ENCODE measurements at places on chromosomes 13 and 19.

DNA sequence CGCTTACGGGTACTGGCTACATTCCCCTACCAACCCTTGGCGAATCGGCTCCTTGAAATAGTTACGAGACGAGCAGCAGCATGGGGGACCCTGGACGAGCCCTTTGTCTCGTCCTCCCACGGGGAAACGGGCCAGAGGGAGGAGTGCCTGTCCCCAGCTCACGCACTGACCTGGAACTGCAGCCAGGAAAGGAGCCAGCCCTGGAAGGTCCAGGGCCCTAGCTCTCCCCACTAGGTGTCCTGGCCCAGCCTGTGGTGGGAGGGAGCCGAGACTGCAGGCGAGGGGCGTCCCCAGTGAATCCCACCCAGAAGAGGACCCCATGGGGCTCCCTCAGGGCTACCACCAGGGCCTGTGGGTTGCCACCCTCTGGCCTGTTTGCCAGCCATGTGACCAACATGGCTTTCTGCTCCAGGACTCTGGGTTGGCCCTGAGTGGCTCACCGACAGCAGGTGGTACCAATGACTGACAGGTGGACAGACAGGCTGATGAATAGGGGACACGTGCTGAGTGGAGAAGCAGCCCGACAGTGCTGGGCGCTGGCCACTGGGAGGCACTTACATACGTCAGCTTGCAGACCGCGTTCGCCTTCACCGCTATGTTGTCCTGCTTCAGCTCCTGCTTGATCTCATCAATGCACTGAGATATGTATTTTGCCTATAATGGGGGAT lies 13.2 kb downstream of the AP3D1 start:
- no peak for DNase-seq

DNA sequence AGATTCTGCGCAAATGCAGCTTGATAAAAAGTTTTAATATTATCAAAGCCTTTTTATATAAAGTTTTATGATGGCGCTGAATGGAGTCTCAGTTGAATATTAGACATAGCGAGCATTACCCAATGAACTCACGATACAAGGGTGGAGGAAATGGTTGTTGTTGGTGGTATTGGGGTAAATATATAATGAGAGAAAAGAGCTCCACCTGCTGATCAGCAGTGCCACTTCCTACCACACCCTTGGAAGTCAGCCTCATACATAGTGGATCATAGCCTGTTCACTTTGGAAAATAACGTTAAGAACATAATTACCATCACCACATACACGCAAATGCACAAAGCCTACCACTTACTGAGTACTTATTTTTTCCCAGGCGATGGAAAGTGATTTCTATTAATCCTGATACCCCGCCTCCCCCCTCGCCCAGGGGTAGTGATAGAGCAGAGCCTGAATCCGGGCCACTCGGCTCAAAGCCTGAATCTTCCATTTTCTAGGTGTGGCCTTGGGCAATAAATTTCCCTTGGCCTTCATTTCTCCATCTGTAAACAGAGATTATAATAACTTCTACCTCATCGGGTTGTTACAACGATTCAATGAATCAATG lies 358.3 kb downstream of the KLF5 start:
- DNase-seq: no peak

- no peak for DNase-seq
These were observed 163.7 kb upstream of the KL start for GRCh38 chr13:32852526-32852925.

- DNase-seq: no peak
These were observed 555 bp downstream of the SAMD4B start for GRCh38 chr19:39342647-39343305.

- DNase-seq: no peak
These were observed 15.9 kb upstream of the EPHX3 start for GRCh38 chr19:15248106-15248505.

- DNase-seq: no peak
These were observed 952.4 kb downstream of the PCDH17 start for GRCh38 chr13:58583966-58584365.

- no peak for DNase-seq
These were observed 550.5 kb downstream of the IRS2 start for GRCh38 chr13:109235901-109236300.

DNA sequence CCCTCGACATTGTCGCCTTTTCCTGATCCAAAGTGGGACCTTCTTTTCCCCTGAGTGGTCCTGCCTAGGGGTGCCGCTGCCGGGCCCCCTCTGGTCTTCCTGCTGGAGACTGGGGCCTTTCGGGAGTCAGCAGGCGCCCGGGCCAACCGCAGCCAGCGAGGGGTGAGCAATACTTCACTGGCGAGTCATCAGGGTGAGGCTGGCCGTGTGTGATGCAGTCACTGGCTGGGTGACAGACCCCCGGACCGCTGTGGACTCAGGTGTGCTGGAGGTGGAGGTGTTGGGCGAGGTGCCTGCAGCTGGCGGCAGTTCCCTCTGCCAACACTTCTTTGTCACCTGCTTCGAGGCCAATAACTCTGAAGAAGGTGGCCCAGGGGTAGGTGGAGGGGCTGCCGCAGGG lies 1.5 kb upstream of the CGB5 start:
- no peak for DNase-seq

- no peak for DNase-seq
These were observed 19.0 kb downstream of the PNPLA6 start for GRCh38 chr19:7554565-7554964.

DNA sequence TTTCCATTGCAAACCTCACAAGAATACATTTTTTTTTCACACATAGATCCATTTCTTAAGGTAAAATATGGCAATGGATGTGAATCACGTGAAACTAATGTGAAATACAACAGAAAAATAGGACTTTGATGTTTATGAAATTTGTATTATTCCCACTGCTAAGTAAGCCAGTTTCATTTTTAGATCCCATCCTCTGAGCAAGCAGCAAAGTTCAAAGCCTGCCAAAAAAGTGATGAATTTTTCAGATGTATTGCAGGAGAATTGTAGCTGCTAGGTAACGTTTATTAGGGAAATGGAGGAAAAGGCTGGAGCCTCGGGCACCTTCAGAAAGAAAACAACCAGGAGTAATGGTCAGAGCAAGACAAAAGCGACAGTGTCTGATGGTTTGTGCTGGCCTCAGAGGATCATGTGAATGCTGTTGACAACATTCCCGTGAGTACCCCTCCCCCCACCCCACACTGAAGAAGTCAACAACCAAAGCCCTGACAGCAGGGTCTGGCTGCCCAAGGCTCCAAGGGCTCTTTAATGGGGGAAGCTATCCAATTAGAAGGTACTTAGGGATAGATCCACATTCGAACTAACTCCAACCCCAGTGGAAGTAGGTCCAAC lies 95.5 kb downstream of the OXGR1 start:
- DNase-seq: no peak

DNA sequence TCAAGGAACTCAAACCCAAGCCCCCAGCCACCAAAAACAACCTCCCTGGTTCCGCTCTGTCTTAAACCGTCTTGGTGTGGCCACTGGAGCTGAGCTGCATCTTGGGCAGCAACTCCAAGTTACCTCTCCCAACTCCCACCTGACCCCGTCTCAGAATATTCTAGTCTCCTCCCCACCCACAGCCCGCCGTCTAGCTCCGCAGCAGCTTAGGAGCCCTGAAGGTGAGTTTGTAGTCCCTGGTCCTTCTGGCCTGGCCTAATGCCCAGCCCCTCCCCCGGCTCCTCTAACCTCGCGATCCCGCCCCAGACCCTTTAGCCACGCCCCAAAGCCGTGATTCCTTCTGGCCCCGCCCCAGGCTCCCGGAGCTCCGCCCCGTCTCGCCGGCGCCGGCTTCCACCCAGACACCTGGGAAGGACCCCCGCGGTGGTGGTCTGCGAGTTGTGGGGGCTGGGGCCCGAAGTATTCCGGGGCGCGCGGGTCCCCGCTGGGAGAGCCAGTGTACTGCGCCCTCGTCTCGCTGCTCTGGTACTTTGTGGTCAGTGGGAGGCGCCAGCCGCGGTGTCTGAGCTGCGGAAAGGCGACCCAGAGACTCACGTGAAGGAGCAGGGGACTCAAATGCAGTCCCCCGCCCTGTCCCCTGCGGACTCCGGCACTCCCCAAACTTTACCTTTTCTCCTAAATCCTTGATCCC lies 2.5 kb upstream of the LHB start:
- DNase-seq: no peak

DNA sequence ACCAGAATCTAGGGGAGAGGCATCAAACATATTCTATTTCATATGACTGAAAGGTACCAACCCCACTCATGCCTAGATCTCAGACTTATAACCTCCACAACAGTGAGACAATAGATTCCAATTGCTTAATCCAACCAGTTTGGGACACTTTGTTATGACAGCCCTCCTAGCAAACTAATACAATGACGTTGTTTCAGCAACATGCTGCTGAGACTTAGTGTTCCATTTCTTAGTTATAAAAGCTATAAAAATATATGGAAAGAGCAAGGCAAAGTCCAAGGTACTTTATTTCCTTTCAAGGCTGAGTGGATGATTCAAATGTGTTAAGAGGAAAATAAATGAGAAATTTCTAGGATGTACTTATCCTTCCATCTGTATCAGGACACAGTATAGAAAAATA lies 352.0 kb downstream of the FGF14 start:
- DNase-seq: no peak

DNA sequence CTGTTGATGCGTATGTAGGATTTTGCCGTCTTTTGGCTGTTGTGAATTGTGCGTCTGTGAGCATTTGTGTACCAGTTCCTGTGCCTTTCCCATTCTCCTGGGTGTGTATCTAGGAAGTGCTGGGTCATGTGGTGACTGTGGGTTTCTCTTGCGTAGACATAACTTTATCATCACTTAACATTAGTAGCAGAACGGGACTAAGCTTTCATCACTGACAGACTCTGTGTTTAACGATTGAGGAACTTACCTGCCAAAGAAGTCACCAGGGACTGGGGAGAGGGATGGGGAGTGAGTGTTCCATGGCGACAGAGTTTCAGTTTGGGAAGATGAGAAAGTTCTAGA lies 15.0 kb downstream of the FZR1 start:
- DNase-seq: no peak

DNA sequence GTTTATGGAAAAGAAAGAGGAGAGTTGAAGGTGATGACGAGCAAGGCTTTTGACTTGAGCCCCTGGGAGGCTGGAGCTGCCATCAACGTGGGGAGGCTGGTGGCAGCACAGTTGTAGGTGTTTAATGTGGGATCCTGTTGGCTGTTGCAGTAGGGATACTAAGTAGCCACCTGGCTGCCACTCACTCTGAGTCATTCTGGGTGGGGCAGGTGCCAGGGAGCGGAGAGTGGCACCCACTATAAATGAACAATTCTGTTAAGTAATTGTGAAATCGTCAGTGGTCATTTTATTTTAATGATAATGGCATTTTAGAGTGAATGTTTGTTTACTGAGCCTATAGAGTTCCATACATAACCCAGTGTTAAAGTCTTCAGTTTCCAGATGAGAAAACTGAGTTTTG lies 9.8 kb downstream of the ZNF317 start:
- DNase-seq: no peak

DNA sequence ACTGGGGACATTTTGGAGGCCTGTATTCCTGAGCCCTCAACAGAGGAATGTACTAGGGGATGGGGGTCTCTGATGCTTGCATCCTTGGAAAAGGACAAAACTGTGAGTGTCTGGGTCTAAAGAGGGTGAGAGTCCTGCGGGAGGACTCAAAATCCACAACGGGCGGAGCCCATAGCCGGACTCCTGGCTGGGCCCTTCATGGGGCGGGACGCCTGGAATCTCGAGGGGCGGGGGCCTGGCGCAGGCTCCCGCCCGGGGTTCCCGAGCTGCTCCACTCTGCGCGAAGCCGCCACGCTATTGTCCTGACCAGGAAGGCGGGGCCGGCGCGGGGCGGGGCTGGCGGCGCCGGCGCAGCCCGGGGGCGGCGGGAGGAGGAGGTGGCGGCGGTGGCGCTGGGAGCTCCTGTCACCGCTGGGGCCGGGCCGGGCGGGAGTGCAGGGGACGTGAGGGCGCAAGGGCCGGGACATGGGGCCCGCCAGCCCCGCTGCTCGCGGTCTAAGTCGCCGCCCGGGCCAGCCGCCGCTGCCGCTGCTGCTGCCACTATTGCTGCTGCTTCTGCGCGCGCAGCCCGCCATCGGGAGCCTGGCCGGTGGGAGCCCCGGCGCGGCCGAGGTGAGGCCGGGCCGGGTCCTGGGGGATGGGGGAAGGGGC lies at the start of gene APLP1:
TSS of gene APLP1 (plus strand) at position 403 of the 651 bp plus-strand sequence. CDS start at position 466, 63 bp downstream.
- DNase-seq: peak; percentile 50

DNA sequence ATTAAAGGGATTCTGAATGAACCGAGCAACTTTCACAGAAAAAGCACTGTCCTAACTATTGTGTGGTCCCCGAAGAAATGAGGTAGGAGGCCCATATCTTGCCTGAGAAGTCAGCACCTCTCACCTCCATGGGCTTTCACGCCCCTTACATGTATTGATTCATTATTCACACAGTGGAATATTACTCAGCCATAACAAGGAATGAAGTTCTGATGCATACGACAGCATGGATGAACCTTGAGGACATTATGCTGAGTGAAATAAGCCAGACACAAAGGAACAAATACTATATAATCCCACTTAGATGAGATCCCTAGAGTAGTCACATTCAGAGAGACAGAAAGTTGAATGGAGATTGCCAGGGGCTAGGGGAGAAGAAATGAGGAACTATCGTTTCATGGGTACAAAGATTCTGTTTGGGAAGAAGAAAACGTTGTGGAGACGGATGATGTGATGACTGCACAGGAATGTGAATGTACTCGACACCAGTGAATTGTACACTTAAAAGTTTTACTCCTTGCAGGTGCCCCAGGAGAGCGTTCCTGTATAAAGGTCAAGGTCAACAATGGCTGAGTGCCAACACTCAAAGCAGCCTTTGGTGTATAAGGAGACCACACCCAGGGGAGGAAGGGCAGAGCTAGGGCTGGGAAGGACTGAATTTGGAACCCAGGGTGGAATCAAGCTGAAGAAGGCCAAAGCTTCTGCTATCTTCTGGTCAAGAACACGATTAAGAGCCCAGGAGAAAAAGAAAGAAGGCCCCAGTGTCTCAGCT lies 22.5 kb downstream of the ZIC5 start:
- no peak for DNase-seq

DNA sequence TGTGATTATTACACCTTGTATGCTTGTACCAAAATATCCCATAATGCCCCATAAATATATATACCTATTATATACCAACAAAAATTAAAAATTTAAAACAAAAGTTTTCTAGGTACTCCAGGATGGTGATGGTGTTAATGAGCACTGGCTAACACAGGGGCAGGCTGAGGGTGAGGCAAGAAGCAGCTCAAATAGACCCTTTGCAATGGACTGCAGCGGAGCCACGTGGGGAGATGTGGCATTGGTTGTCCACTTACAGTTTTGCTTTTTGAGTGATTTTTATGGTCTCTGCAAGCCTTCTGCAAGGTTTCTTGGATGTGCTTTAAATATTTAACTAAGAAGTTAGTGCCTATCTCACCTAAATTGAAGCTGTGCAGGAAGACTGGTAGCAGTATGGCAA lies 132.9 kb downstream of the RAP2A start:
- DNase-seq: no peak

GRCh38 chr13:45481688-45482087 lies 16.9 kb downstream of the COG3 start:
- DNase-seq: no peak
